ENCODE measurements at places on chromosomes 3 and 15.

DNA sequence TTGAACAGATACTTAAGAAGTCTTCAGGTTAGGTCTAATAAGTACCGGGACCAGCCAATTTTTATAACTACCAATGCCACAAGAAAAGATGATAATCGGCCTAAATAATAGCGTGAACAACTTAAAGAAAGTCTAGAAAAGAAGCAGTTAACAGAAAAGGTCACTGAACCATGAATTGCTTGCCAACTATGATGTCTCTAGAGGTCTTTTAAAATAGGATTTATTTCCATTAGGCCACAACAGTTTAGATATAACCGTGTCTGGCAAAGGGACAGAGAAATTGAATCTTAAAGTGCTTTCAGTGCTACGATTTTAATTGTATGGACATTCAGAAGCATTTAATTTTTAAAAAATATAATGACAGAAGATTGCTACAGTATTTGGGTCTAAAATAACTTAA lies 1070.4 kb downstream of the ROBO1 start:
- no peak for DNase-seq

DNA sequence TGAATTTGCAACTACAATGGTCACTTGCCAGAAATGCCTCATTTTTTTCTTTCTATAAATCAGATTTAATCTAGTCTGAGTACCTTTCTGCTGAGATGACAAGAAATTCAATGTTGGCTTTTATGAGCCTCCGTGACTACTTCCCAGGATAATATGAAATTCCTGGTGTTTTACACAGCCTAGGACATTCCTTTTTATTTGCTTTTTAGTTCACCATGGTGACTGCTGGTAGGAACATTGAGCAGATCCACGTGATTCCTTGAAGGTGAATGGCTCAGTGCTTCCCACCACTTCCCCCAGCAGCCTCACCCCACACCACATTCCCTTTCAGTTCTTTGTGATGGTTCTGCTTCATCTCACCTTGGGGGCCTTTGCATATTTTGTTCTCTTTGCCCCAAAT lies 4.3 kb upstream of the NPTN start:
- DNase-seq, result no peak

DNA sequence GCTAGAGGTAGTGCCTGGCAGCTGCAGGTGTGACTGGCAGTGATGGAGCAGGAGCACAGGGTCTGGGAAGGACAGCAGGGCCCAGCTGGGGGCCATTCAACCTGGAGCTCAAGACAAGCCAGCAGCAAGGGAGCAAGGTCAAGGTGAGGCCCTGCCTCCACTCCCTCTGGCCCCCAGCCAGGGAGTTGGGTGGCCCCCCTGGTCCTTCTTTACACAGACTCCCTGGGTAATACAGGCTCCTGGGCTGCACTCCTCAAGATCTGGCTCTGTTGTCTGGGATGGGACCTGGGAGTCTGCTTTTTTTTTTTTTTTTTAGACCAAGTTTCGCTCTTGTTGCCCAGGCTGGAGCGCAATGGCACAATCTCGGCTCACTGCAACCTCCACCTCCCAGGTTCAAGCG lies 14.5 kb downstream of the GNAI2 start:
- no peak for DNase-seq

DNA sequence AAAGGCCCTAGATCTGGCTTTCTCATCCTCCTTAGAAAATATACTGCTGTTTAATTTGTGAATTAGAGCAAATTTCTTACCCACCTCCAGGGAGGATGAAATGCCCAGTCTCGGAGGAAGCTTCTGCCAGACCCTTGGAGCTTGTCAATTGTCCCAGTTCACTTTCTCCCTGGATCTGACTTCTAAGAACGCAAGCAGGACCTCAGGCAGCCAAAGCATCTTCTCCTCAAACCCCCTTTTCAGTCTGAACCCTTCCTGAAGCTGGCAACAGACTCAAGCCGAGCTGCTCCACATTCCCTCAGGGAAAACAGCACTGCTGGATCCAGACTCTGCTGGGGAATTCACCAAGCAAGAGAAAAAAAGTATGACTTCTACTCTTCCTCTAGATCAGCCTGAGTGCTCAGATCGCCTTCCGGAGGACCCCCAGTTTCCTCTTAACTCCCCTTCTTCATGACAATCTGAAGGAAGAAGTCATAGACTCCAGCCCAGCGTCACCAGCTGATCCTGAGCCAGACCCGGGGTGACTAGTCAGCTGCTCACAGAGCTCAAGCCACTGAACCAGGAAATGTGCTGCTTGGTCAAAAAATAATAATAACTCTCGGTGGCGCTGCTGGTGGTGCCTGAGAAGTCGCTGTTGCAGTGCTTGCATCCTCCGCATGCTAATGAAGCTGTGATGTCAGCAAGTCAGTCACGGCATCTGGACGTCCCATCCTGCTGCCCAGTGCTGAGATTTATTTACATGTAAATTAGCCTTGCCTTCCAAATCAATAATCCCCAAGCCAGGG lies at the start of gene PRICKLE2:
Gene PRICKLE2, minus strand, starts transcription at position 641 of the 785 bp plus-strand sequence. CDS start 26,539 bp downstream, outside the sequence.
- no peak for DNase-seq

DNA sequence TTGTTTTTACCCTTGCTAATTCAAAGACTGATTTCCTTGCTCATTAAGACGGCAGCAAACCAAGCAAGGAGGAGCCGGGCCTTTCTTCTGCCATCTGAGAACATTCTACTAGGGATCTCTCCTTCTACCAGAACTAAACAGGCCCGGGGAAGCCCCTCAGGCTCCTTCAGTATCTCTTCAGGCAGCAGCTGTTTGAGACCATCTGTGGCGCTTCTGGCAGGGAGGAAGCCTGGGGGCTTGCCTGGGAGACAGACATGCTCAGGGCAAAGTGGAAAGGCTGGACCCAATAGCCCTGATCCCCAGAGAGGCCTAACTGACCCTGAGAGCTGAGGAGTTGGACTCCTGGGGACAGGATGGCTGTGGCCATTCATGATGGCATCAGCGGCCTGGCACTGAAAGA lies 67.9 kb downstream of the FEM1B start:
- no peak for DNase-seq

- DNase-seq, result no peak
Measured at GRCh38 chr3:45515999-45516725, 78.4 kb upstream of the LIMD1 start.

- no peak for DNase-seq
Measured at GRCh38 chr3:89447243-89447642, 339.8 kb downstream of the EPHA3 start.

- no peak for DNase-seq
Measured at GRCh38 chr15:101313041-101313761, 18.2 kb upstream of the SNRPA1 start.
